Lung microvascular endothelial cell (primary cell): ENCODE measurements at places on chromosomes 4 and X. TPM values are rescaled to one million over a fixed set of nuclear protein-coding genes. Genes with fewer than 3 reads are reported as not detected.

Gene ZGRF1
- 4.2 and 5.2 TPM in 2 replicates for total RNA-seq

Gene CNKSR2
- not detected in 2 replicates for total RNA-seq

Gene GC
- not detected in 2 replicates for total RNA-seq

Gene TRIM60
- not detected in 2 replicates for total RNA-seq

Gene DAPP1
- not detected in 2 replicates for total RNA-seq

Gene CXCR3
- not detected in 2 replicates for total RNA-seq

Gene RAI2
- total RNA-seq = 1.1 and 3.4 TPM in 2 replicates

Gene TBC1D8B
- total RNA-seq = 2.2 and 3.4 TPM in 2 replicates

Gene ETDC
- not detected in 2 replicates for total RNA-seq

Gene FAM236D
- not detected in 2 replicates for total RNA-seq

Gene MSX1
- 0.40 and 2.0 TPM in 2 replicates for total RNA-seq

Gene HHIP
- total RNA-seq = 59.1 and 154 TPM in 2 replicates

Gene SORCS2
- under 0.01 TPM in 2 replicates for total RNA-seq

Gene DCUN1D4
- 21.6 and 29.0 TPM in 2 replicates for total RNA-seq

Gene MAGEA2
- not detected in 2 replicates for total RNA-seq

Gene ZNF141
- 5.2 and 10.1 TPM in 2 replicates for total RNA-seq
